Osteoblast (primary cell): ENCODE measurements at places on chromosomes 5 and 9. TPM values are rescaled to one million over a fixed set of nuclear protein-coding genes. Genes with fewer than 3 reads are reported as not detected.

SELENOP gene
- total RNA-seq, result 171 and 198 TPM in 2 replicates

AGTPBP1 gene
- total RNA-seq, result 14.4 and 17.0 TPM in 2 replicates

CYSRT1 gene
- total RNA-seq, result 1.1 and 1.5 TPM in 2 replicates

ITGA1 gene
- 28.6 and 31.8 TPM in 2 replicates for total RNA-seq

PRUNE2 gene
- 59.2 and 80.0 TPM in 2 replicates for total RNA-seq

RNF183 gene
- total RNA-seq, result not detected in 2 replicates

TRIP13 gene
- total RNA-seq, result 3.8 and 4.0 TPM in 2 replicates

FCHO2 gene
- 29.2 and 31.5 TPM in 2 replicates for total RNA-seq

ERCC6L2 gene
- 77.5 and 77.8 TPM in 2 replicates for total RNA-seq

OTULINL gene
- under 0.01 and 0.36 TPM in 2 replicates for total RNA-seq

FCN2 gene
- not detected in 2 replicates for total RNA-seq

PCDHGA1 gene
- 1.1 and 1.5 TPM in 2 replicates for total RNA-seq

RBM22 gene
- total RNA-seq, result 27.1 and 29.2 TPM in 2 replicates

PDE8B gene
- total RNA-seq, result under 0.01 TPM in 2 replicates

PLK2 gene
- total RNA-seq, result 220 and 299 TPM in 2 replicates

HMCN2 gene
- total RNA-seq, result under 0.01 TPM in 2 replicates
